ENCODE measurements at places on chromosomes 12 and 14.
A peak's percentile ranks its signal among the peaks of the same experiment; 100 is the strongest.

GRCh38 chr12:92502417-92503028 lies 200.3 kb upstream of the PLEKHG7 start:
- no peak for DNase-seq

DNA sequence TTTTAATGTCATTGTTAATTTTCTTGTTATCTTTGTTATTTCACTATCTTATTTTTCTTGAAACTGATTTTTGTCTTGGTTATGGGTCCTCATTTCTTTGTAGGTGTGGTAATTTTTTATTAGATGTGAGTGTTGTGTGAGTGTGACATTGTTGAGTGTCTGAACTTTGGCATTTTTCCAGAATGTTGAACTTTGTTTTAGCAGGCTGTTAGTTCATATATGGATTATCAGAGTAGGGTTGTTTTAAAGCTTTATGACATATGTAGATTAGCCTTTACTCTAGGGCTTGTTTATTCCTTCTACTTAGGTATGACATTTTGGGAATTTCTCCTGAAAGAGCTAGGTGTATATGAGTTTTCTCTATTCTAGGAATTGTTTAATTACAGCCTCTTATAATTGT lies 103.9 kb downstream of the ARID2 start:
- DNase-seq = no peak

GRCh38 chr12:114625294-114625851 lies 58.6 kb downstream of the TBX3 start:
- peak; percentile 20 for DNase-seq

GRCh38 chr14:67814821-67815220 lies 1.6 kb downstream of the ZFYVE26 start:
- no peak for DNase-seq

DNA sequence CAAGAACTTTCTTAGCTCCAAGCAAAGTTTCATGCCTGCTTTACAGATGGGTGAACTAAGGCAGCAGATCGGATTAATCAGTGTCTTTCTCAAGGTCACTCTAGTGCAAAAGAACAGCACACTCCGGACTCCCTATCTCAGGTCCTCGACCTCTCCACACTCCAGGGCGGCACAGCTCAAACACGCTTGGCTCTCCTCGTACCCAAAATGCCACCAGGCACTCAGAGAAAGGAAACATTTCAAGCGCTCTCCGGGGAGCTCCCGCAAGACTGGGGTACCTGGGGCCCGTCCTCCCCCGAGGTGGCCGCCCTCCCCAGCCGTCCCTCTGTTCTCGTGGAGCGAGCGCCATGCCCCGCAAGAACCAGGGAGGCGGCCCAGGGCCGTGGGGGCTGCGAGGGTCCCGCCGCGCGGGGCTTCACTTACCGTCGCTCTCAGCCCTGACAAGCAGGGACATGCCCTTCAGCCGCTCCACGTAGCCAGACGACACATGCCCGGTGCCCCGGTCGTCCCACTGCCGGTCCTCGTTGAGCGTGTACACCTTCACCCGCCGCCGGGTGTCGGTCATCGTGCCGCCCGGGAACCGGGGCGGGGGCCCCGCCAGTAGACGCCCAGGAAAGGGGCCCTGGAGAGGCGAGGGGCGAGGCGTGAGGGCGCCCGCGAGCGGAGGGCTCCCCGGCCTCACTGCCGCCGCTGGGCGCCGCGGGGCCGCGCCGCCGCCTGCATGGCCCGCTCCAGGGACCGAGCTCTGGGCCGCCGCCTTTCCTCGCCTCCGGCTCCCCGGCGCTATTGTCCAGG lies 830 bp downstream of the PPP4R3A start:
- DNase-seq = peak; percentile 32

DNA sequence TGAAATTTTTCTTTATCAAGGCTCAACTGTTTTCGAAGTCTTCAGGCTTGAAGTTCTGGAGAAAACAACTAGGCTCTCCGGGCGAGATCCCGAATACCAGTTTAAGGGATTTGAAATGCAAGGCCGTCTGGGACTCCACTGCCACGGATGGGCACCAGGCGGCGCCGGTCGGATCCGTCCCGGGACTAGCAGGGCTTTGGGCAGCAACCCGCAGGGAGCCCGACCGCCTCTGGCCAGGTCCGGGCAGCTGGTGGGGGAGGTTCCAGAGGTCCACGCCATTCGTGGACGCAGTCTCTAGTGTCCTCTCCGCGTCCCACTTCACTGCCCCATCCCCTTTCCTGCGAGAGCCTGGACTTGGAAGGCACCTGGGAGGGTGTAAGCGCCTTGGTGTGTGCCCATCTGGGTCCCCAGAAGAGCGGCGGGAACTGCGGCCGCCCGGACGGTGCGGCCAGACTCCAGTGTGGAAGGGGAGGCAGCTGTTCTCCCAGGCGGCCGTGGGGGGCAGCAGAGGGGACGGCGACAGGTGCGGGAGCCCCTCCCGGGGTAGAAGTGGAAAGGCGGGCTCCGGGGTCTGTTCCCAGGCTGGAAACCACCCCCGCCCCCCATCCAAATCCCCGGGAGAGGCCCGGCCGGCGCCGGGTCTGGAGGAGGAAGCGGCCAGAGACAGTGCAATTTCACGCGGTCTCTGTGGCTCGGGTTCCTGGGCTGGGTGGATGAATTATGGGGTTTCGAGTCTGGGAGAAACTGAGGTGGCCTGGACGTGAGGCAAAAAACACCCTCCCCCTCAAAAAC lies 838 bp upstream of the ERBB3 start:
- peak; percentile 71 for DNase-seq

DNA sequence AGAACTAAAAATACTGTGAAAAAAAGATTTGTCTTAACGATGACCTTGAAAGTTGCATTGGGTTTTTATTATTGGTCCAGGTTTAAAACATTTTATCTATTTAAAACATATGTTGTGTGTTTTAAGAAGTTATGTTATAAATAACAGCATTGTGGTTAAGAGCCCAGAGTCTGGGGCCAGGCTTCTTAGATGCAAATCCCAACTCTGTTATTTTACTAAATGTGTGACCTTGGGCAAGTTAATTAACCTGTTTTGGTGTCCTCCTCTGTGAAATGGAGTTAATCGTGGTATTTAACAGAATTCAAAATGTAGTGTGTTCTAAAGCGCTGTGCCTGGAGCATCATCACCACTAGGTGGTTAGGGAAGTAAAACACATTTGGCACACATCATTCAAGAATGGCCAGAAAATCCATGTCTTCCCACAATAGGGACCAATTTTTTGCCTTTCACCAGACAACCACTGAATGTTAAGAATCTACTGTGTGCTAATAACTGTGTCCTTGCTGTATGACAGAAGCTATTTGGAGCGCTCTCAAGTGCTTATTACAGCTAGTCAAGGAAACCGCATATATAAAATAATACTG lies 133.3 kb downstream of the MON2 start:
- DNase-seq = no peak

GRCh38 chr12:94225947-94226630 lies 77.7 kb downstream of the PLXNC1 start:
- no peak for DNase-seq

DNA sequence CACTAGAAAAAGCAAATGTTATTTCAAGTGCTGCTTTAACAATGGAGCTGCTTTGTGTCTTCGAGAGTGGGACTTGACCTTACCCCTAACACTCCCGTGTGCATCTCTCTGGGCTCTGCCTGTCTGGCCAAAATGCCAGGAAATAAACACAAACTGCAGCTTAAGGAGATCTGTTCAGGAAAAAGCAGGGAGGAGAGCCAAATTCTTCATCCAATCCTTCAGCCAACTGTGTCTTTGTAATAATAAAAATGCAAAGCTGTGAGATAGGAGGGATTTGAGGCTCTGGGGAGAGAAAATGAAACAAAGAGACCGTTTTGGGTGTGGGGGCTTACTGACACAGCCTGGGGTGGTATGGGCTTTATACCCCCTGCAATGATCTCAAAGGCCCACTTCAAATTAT lies 85.8 kb upstream of the WSCD2 start:
- no peak for DNase-seq

GRCh38 chr12:24044941-24045703 lies 95.7 kb upstream of the SOX5 start:
- no peak for DNase-seq

- no peak for DNase-seq
Measured at GRCh38 chr14:68397822-68398221, 395.0 kb downstream of the ZFP36L1 start.

- no peak for DNase-seq
Measured at GRCh38 chr14:60188115-60188514, 22.9 kb upstream of the DHRS7 start.
